ENCODE measurements at places on chromosomes 3 and 15.

GRCh38 chr3:190983875-190984274 lies 121.4 kb upstream of the GMNC start:
- no peak for DNase-seq

DNA sequence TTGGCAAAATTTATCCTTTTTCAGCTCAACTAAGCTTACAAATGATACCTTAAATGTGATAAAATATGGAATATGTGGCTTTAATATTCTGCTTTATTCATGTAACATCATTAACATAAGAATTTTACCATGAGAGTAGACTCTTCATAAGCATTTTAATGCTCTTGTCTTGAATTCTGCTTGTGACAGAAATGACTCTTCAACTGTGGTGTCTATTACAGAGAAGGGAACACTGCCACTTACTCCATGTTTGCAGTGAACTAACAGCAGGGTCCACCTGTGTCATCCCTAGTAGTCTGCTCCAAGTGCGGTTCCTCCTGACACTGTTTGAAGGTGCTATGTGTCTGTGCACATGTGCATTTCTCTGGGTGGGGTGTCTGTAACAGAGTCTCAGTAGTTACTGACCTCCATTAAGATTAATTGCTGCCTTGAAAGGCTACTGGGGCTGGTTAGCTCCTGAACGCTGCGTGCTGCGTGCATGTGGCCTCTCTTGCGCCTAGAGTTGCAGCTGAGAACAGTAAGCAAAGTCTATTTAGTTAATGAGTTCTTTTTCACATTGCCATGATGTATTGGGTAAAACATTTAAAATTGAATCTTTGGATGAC lies 8.3 kb downstream of the LSM3 start:
- no peak for DNase-seq

GRCh38 chr15:99967841-99968371 lies 234.7 kb upstream of the LYSMD4 start:
- no peak for DNase-seq

DNA sequence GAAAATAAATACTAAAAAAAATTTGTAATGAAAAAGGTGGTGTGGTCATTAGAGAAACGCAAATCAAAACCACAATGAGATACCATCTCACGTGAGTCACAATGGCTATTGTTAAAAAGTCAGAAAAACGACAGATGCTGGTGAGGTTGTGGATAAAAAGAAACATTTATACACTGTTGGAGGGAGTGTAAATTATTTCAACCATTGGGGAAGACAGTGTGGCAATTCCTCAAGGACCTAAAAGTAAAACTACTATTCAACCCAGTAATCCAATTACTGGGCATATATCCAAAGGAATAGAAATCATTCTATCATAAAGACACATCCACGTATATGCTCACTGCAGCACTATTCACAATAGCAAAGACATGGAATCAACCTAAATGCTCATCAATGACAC lies 120.3 kb downstream of the MYO9A start:
- peak; percentile 49 for DNase-seq

DNA sequence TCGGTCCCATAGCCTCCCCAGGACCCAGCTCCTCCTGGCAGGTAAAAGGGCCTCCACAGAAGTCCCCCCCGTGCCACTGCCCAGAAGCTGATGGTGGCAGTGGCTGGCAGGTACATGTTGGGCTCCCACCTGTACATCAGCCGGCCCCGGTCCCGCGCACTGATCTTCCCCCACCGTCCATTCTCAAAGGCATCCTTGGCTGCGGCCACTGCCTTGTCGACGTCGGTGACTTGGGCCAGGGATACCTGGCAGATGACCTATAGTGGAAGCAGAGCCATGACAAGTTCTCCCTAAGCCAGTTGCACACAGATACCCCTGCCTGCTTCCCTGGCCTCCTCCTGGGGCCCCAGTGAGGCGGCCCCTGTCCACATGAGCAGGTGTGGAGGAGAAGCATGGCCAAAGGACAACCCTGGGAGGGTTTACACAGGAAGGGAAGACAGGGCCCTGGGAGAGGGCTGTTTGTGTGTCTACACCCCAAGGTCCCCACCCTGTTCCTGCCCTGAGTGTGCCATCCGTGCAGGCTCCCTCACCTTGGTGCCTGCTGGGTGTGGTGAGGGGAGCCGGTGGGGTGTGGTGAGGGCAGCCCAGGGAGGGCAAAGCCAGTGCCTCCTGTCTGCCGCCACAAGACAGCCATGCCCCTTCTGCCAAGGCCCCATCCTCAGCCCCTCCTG lies 44.8 kb downstream of the ALDH1L1 start:
- DNase-seq = no peak

DNA sequence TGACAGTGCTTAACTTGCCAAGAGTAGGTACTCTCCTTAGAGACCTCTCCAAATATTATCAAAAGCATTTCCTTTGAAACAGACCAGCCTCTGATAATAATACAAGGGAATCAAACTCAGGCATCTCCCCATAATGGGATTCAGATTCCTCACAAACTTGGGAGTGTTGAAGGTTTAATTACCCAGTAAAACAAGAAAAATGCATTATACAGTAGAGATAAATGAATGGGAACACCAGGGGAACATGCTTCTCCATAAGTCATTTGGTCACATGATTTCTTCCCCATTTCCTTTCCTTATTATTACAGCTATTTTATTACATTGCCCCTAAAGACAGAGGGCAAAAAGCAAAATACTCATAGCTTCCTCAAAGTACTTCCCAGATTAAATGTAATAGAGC lies 325.0 kb upstream of the CDIN1 start:
- DNase-seq = peak; percentile 10

- no peak for DNase-seq
Observed at GRCh38 chr15:83692746-83693581, 39.0 kb downstream of the ADAMTSL3 start.

DNA sequence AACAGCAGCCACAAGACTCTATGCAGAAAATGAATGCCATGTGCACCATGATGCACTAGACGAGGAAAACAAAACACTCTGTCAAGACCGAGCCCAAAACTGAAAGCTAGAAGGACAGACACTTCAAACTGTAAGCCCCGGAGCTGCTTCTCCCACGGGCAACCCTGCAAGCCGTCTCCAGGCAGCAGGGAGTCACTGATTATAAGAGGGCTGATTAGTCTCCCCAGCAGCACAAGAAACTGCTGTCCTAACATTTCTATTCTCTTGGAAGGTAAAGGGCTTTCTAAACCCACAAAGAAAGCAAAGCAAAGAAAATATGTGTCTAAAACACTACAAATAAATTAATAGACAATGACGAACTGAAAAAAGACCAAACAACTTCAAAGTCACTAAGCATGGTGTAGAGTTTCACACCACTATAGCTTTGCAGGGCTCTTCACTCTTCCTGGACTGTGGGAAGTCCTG lies 15.5 kb downstream of the TBC1D2B start:
- DNase-seq = peak; percentile 45

DNA sequence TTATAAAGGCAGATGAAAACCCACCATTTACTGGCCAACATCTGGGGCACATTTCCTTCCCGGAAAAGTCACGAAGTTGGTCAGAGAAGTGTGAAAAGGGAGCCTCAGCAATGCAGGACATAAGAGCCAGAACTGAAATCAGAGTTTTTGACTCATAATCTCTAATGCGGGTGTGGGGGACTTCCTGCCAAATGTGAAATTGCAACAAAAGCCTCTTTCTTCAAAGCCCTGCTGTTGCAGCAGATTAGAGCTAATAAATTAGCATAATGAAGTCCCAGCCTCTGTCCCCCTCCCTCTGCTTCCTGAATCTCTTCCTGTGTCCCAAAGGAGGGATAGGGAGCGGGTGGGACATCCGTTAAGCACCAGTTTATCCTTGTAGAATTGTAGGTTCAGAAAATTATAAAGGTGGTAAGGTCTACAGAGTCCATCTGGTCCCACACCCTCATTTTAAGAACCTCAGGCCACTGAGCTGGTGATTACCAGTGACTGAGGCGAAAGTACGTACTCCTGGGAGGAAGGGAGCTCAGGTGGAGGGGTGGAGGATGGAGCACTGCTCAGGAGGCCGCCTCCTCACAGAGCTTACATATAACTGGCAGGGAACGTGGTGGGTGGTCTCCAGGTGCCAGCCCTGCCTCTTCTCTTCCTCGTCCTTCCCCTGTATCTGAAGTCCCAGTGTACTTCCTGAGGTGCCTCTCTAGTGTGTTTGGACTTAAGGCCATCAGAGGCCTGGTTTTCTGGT lies 35.0 kb downstream of the ST6GAL1 start:
- no peak for DNase-seq

DNA sequence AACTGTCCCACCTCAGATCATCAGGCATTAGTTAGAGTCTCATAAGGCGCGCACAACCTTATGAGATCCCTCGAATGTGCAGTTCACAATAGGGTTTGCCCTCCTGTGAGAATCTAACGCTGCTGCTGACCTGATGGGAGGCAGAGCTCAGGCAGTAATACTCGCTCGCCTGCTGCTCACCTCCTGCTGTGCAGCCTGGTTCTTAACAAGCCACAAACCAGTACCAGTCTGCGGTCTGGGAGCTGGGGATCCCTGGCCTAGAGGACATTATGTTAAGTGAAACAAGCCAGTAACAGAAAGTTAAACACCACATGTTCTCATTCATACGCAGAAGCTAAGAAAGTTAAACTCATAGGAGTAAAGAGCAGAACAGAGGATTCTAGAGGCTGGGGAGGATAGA lies 47.0 kb downstream of the MAP3K13 start:
- DNase-seq = no peak

DNA sequence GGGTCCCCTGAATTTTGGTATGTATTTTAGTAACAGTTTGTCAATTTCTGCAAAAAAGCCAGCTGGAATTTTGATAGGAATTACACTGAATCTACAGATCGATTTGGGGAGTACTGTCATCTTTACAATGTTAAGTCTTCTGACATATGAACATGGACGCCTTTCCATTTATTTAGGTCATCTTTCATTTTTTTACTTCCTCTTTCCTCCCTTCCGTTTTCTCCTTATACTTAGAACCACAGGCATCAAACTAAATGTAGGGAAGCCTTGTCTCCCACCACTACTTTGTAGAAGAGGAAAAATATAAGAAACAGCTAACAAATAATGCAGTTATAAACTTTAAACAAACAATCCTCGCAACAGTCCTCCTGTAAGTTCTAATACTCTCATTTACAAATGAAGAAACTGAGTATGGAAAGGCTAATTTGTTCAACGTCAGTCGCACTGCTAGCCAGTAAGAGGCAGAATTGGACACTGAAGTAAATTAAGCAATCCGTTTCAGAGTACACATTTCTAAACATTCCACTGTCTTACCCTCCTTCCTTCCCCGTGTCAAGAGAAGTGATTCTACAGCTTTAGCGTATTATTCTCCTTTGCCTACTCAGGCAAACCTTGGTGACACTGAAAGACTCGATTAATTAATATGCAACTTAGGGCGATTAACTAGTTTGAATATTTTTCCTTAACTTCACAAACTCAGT lies 25.6 kb downstream of the RHOA start:
- no peak for DNase-seq

GRCh38 chr3:152403632-152404066 lies 134.9 kb downstream of the MBNL1 start:
- DNase-seq = peak; percentile 27
